ENCODE measurements at places on chromosomes 12 and 14.

GRCh38 chr12:42957136-42957535 is 367.6 kb upstream of the PRICKLE1 start:
- no peak for DNase-seq

- DNase-seq = no peak
These were observed 147.4 kb downstream of the C12orf75 start for GRCh38 chr12:105477873-105478272.

GRCh38 chr14:74402401-74403251 is 23.4 kb downstream of the SYNDIG1L start:
- no peak for DNase-seq

DNA sequence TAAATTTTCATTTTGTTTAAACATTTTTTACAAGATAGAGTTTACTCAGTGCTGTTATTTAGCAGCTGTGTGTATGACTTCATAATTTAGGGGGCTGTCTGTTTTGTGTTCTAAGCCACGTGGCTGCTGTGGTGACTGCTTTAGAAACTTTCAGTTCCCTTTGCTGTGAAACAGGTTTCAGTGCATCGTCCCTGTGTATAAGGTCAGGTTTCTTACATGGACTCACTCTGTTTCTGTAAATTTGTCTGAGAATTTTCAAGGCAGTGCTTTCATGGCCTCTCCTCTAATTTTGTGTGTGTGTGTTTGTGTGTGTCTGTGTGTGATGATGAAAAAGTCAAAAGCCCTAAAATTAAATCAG is 32.4 kb downstream of the BICD1 start:
- no peak for DNase-seq

DNA sequence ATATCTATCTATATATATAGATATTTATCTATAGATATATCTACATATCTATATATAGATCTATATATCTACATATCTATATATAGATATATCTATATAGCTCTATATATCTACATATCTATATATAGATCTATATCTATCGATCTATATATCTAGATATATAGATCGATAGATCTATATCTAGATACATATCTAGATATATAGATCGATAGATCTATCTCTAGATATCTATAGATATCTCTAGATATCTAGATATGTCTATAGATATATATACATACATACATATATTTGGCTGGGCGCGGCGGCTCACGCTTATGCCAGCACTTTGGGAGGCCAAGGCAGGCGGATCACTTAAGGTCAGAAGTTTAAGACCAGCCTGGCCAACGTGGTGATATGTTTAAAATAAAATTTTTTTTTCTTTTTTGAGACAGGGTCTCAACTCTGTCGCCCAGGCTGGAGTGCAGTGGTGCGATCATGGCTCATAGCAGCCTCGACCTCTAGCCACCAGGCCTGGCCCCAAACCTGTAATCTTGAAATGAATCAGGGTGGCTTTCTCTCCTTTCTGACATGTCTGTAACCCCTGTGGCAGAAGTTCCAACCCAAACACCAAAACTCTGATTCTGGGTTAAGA is 18.1 kb downstream of the ARPC3 start:
- no peak for DNase-seq

- DNase-seq = no peak
These were observed 28.1 kb upstream of the PRICKLE1 start for GRCh38 chr12:42617622-42618021.

- DNase-seq = no peak
These were observed 8.5 kb downstream of the RDH16 start for GRCh38 chr12:56948881-56949280.

DNA sequence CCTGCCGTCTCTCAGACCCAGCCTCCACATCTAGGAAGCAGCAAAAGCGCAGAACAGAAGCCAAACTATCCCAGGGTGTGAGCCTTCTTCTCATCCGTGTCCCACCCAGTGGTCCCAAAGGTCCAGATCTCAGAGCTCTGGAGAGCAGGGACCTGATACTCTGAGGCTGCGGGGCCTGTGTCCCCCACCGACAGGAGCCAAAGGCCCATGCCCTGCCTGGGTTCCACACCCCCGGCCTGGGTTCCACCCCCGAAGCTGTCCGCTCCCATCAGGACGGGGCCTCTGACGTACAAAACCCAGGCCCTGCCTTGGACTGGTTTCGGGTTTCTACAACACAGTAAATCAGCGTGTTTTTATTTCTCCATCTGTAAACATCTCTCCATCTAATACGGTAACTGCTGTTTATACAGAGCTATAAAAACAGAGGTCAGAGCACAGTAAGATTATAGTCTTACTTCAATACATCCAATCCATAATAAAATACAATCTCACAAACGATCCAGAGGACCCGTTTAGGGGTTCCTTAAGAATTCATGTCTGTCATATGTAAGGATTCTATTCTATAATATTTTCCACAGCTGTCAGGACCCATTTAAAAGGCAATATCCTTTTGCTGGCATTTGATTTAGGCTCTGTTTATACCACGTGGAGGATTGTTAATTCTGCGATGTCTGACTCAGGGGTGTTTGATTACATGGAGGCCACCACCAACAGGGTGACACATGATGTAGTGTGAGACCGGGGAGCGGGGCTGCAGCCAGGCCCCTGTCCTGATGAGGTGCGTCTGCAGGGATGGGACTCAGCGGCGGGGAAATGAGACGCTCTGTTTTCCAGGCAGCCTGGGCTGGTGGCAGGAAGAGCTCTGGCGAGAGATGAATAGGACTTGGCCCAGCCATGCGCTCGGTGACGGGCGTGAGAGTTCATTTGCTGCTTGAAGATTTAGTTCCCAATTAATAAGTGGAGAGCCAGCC is 110.3 kb downstream of the DICER1 start:
- no peak for DNase-seq

DNA sequence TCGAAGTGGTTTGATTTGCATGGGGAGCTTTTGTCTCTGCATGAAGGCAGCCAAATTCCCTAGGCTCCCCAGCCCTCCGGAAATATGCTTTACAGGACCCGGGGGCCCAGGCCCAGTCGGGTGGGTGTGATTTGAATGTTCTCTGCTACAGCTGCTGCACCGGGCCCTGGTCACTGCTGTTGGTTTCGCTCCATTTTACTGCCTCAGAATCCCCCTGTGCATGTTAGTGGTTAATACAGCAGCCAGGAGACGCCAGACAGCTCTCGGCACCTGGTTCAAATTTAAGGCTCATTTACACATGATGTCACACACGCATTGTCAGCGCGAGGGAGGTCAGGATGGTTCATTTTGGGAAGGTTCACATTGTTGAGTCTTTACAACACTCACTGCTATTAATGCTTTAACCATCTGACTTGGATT is 99.6 kb downstream of the SLC38A6 start:
- DNase-seq = no peak

DNA sequence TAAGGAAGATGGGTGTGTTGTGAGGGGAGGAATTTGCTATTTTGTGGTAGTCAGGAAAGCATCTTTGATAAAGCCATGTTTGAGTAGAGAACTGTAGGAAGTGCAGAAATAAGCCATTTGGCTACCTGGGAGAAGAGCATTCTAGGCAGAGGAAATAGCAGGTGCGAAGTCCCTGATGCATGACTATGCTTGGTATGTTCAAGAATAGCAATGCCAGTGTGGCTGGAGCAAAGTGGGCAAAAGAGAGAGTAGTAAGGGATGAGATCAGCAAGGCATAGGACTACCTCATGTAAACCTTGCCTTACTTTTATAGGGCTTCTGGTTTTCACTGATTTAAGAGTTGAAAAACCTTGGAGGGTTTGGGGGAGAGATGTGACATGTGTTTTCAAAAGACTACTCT is 365.5 kb upstream of the GARIN6 start:
- no peak for DNase-seq

Data from nucleus accumbens (tissue), 56 donors.